MCF 10A (cell line): ENCODE measurements at places on chromosomes 1 and 21. TPM values are rescaled to one million over a fixed set of nuclear protein-coding genes. Genes with fewer than 3 reads are reported as not detected.

CLCA1 gene
- total RNA-seq = not detected in 2 replicates

TRAF5 gene
- 16.0 and 17.8 TPM in 2 replicates for total RNA-seq

PINK1 gene
- 20.9 and 26.1 TPM in 2 replicates for total RNA-seq

ADAM30 gene
- not detected in 2 replicates for total RNA-seq

CD247 gene
- not detected in 2 replicates for total RNA-seq
